Hypothalamus (tissue), 51 donors: ENCODE measurements at places on chromosomes 2 and 18.

- no peak for DNase-seq
Observed at GRCh38 chr2:240825476-240825875, 5.5 kb upstream of the KIF1A start.

DNA sequence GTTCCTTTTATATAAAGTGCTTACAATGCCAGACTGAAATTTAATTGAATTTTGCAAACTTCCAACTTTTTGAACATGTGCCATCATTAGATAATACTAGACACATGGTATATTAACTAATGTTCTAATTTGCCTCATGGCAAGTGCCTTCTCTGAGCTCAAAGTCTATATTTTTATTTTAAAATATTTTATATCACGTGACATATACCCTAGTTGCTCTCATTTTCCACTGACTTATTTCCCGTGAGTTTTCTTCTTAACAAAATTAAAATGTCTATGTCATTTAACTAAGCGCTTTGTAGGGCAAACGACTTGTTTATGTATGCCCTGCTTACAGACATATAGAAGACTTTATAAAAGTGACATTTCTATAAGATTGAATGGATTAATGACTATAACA, 509.6 kb upstream of the SYT4 start:
- DNase-seq: no peak

- no peak for DNase-seq
Observed at GRCh38 chr2:98293931-98294687, 52.1 kb upstream of the CNGA3 start.

- DNase-seq: no peak
Observed at GRCh38 chr2:216109962-216110614, 940 bp downstream of the XRCC5 start.

- no peak for DNase-seq
Observed at GRCh38 chr2:144230448-144231085, 289.4 kb downstream of the ZEB2 start.

DNA sequence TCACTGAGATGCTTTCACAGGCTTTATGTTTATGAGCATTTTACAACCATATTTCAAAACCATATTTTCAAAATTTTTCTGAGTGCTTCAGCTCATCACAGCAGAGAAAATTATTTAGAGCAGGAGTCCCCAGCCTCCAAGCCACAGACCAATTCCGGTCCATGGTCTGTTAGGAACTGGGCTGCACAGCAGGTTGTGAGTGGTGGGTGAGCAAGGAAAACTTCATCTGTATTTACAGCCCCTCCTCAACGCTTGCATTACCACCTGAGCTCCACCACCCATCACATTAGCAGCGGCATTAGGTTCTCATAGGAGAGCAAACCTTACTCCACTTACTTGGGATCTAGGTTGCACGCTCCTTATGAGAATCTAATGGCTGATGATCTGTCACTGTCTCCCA, 165.6 kb downstream of the SEPTIN10 start:
- DNase-seq: no peak

GRCh38 chr18:6111726-6112125, 216.4 kb upstream of the TMEM200C start:
- DNase-seq: no peak

GRCh38 chr2:21281791-21282514, 158.2 kb downstream of the TDRD15 start:
- no peak for DNase-seq

DNA sequence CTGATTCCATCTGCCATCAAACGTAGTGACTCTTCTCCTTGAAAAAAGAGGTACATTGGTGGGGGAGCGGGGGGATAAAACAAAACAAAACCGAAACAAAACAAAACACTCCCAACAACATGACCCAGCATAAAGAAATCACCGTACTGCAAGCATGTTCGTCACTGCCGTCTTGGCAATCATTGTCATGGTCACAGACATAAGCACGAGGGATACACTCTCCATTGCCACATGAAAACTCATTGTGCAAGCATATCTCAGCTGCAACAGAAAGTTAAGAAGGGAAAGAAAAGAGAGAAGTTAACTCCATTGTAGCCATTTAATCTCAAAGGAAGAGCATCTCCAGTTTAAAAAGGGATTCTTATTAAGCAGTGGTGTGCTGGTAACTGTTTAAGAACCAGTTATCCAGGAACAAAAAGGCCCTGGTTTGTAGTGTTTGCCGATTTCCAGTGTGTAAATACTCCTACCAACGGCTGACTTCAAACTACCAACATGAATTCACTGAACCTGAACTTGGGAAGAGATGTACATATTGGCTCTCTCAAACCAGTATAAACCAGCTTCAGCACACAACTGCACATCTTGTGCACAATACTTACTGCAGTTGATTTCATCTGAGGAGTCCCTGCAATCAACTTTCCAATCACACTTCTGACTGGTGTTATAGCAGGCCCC, 68.2 kb downstream of the LRP2 start:
- DNase-seq: no peak

DNA sequence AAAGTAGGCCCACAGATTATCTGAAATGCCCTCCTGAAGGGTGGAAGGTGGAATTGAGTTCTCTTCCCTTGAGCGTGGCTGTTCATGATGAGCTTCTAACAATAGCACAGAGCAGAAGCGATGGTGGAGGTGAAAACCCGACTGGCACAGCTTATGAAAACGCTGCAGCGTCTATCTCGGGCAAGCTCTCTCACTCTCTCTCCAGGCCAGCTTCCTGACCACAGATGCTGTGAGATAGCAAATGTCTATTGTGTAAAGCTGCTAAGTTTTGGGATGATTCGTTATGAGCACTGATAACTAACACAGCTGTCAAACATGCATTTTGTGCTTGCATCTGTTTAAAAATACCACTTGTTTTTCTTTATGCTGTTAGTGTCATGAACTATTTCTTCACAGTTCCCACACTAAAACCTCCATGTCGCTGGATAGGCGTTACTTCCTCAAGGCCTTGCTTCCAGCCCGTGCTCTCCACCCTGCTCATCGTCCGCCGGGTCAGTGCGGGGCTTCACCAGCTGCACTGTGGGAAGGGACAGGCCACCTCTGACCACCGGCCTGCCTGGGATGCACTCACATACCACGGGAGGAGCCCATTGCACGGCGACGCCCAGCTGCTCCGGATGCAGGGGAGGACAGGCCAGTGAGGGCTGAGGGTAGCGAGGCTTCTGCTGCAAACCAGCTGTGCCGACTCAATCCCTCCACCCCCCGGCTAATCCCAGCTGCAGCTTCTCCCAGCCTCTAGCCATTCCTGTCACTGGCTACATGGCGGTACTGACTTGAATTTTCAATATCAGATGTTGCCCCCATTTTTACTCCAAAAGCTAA, 60.0 kb upstream of the OTOS start:
- DNase-seq: no peak

- no peak for DNase-seq
Observed at GRCh38 chr2:233410196-233410760, 56.0 kb downstream of the DGKD start.

- DNase-seq: no peak
Observed at GRCh38 chr2:226124548-226125011, 675.0 kb downstream of the IRS1 start.

DNA sequence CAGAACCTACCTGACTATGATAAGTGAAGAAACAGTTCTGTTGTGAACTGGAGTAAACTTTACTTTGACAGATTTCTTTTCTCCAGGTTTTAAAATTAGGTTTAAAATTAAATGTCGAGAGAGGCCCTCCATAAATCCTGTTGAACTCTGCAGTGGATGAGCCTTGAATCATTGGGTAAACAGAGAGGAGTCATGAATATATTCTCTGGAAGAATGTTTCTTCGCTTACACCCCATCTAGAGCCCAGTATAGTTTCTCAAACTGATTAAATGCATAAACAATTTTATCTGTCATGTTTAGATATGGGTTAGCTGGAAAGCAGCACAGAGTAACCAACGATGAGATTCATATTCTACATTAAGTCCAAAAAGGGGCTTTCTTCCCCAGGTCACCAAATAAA, 84.0 kb downstream of the ZAP70 start:
- DNase-seq: no peak

DNA sequence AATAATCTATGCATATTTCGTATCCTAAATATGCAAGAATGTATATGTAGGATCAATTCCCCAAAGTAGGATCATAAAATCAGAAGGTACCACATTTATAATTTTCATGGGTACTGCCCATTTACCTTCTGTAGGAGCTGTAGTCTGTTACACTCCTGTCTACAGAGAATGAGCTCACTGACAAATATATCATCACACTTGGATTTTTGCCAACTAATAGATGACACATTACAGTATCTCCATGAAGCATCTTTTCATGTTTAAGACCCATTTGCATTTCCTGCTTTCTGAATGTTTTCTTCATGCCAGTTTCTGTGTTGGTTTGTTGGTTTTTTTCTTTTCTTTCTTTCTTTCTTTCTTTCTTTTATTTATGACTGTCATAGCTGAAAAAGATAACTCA, 70.9 kb upstream of the EML6 start:
- DNase-seq: no peak

DNA sequence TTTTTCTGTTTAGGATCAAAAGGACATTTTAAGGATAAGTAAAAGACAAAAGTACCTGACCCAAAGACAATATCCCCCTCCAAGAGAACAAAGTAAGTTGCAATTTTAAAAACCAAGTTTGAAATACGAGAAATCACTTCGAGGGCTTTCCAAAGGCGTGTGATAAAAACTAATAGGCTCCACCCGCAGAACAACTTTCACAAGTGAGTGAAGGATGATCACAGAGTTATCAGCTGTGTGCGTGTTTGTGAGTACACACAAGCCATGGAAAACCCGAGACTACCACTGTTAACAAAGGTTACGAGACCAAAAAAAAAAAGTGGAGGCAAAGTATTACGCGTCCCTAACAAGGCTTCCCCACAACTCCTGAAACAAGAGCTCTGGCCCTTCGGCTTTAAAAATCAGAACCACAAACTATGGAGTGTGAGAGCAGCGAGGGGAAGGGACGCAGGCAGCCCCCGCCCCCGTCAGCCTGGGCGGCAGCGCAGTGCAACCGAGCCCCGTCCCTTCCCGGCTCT, 719 bp downstream of the SMAD2 start:
- no peak for DNase-seq

- no peak for DNase-seq
Observed at GRCh38 chr2:128547667-128548066, 229.0 kb upstream of the HS6ST1 start.

GRCh38 chr2:54428108-54428831, 27.9 kb upstream of the SPTBN1 start:
- DNase-seq: no peak

- peak; percentile 78 for DNase-seq
Observed at GRCh38 chr2:8676191-8676920, 5.5 kb upstream of the ID2 start.

GRCh38 chr18:23563377-23564043, 22.8 kb downstream of the NPC1 start:
- DNase-seq: no peak

GRCh38 chr2:116141891-116142474, 1672.5 kb upstream of the DDX18 start:
- DNase-seq: no peak

GRCh38 chr2:132496555-132496954, 80.0 kb downstream of the GPR39 start:
- DNase-seq: no peak

DNA sequence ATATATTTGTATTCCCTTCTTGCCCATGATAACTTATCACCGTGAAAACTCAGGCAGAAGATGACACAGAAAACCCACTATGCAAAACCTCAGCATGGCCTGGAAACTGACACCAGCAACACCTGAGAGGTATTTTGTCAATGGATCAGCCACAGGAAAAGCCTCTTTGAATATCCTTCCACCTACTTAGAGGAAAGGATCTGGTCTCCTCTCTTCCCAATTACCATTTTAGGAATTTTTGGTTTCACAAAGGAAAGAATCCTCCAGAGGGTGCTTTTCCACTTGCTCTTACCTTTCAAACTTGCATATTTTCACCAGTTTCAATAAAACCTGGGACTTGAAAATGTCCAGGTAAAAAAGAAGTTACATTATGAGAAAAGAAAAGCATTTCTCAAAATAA, 20.0 kb upstream of the MEIS1 start:
- no peak for DNase-seq

DNA sequence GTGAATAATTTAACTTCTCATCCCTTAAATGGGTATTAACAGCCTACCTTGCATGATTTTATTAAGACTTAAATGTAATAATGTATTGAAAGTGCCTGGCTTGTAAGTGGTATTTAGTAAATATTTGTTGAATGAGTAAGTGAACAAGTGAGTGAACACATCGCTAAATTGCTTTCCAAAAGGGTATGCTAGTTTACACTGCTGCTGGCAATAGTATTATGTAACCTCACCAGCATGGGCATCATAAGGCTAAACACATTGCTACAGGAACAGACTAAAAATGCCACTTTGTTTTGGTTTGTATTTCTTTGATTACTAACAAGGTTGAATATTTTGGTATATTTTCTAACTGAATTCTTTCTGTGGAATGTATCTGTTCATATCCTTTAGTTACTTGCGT, 9.8 kb downstream of the WDR43 start:
- no peak for DNase-seq

DNA sequence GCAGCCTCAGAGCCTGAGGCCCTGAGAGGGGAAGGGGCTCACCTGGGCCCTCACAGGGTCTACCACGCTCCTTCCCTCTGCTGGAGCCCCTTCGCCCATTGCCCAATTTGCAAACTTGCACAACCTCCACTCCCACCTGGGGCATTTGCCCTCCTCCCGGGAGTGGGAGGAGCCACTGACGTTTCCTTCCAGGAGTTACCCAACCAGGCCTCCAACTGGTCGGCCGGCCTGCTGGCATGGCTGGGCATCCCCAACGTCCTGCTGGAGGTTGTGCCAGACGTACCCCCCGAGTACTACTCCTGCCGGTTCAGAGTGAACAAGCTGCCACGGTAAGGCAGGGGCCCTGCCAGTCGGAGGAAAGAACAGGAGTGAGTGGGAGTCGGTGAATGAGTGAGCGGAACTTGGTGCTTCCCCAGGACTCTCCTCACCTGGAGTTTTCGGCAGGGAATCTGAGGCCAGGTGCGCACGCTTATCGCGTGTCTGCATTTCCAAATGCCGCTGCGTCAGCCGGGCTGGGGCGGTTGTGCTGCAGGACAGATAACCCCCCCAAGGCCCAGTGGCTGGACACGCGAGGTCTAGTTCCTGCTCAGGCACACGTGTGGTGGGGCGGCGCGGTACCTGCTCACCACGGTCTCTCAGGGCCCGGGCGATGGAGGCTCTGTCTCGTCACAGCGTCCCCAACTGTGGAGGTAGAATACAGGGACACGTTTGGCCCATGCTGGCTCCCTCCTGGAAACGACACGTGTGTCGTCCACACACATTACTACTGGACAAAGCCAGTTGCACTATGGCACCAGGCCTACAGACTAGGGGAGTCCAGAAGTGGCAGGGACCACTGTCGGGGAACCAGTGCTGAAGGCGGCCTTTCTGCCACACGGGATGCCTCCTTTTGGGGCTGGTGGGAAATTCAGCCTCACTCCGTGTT, 11.7 kb downstream of the ANO7 start:
- DNase-seq: no peak

GRCh38 chr2:24016376-24016761, 6.5 kb downstream of the MFSD2B start:
- no peak for DNase-seq

GRCh38 chr2:241033994-241034393, 35.6 kb downstream of the SNED1 start:
- no peak for DNase-seq

GRCh38 chr2:45706033-45706432, 54.6 kb downstream of the PRKCE start:
- DNase-seq: no peak
